ENCODE measurements at places on chromosomes 1 and 21. TPM values are rescaled to one million over a fixed set of nuclear protein-coding genes. Genes with fewer than 3 reads are reported as not detected.

Gene SSBP3
- 16.6 TPM for total RNA-seq

Gene BRDT
- total RNA-seq: not detected

Gene LAD1
- total RNA-seq: 1.4 TPM

Gene C1QC
- total RNA-seq: 126 TPM

Gene DCST2
- not detected for total RNA-seq
